Fibroblast of lung (primary cell): ENCODE measurements at places on chromosomes 16 and 17.

DNA sequence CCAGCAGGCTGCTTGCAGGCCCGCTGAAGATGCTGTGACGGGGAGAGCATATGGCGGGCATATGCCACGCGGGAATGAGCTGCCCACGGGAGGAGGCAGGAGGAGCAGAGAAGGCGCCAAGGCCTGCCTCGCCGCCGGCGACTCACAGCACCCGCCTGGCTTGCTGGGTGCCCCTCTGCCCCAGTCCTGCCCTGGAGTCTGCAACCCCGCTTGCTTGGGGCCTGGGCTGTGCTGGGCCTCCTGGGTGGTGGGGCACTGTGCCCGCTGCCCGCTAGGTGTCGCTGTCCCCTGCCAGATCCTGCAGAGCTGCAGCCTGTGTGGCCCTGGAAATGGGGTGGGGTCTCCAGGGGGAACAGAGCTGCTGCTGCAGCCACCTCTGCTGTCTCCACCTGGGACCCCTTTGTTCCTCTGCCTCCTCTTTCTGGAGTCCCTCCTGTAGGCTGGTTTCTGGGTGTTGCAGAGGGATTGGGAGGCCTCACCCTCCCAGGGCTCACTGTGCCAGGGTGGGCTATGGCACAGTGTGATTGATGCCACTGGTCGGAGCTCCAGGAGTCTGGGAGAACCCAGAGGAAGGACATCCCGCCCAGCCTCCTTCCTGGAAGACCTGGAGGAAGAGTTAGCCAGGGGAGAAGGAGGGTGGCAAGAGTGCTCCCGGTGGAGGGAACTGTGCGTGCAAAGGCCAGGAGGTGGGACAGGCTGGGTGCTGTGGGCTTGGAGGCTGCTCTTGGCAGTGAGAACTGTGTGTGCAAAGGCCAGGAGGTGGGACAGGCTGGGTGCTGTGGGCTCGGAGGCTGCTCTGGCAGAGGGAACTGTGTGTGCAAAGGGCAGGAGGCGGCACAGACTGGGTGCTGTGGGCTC, 141.0 kb upstream of the CIBAR2 start:
- no peak for DNase-seq

DNA sequence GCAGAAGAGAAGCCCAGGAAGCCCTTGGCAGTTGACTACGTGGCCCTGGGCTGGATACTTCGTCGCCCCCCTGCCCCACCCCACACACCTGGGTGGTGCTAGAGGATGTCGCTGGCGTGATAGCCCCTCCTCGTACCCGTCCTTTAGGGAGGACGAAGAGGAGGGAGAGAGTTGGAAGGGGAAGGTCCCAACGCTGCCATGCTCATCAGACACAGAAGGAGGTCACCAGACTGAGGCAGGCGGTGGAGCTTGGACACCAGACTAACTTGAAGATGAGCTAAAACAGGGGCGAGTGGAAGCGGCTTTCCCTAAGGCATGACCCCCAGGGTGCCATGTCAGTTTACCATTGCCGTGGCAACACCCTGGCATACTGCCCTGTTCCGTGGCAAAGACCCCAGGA, 11.0 kb downstream of the AIPL1 start:
- DNase-seq, result no peak

DNA sequence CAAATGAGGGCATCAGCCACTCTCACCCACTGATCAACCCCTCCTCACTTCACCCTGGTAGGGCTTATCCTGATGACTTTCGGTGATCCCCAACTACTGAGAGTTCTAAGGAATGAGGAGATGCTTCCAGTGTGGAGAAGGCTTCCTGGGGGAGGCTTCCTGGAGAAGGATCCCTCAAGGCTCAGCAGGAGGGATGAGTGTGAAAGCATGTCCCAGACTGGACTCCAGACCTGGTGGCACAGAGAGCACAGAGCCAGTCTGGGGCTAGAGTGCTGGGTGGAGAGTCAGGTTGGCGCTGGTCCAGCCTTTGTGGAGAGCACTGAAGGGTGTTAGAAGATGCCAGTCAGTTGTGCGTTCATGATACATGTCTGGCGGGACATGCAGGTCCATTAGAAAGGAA, 53.7 kb downstream of the PLD6 start:
- no peak for DNase-seq

- peak; percentile 31 for DNase-seq
These were observed 898 bp downstream of the SNAI3 start for GRCh38 chr16:88685156-88686061.

DNA sequence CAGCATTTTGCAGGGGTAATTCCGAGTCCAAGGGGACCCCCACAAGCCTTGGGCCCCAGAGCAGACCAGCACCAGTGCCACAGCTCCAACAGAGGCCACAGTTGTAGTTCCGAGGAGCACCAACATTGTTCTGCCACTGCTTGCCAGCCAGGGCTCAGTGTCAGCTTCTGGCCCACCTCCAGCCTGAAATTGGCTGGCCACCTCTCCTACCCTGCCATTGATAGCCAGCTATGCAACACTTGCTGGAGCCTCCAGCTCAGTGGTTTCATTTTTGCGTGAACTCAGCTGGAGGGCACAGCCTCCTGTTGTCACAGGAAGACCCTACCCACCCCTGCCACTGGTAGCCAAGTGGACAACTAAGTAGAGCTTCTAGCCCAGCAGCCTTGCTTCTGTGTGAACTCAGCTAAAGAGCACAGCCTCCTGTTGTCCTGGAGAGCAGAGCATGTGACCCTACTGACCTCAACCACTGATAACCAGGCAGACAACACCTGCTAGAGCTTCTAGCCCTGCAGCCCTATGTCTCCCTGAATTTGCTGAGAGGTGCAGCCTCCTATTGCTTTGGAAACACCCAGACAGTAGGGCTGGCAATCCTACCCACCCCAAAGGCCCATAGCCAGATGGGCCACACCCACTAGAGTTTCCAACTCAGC, 24.9 kb downstream of the HYDIN start:
- DNase-seq, result no peak

DNA sequence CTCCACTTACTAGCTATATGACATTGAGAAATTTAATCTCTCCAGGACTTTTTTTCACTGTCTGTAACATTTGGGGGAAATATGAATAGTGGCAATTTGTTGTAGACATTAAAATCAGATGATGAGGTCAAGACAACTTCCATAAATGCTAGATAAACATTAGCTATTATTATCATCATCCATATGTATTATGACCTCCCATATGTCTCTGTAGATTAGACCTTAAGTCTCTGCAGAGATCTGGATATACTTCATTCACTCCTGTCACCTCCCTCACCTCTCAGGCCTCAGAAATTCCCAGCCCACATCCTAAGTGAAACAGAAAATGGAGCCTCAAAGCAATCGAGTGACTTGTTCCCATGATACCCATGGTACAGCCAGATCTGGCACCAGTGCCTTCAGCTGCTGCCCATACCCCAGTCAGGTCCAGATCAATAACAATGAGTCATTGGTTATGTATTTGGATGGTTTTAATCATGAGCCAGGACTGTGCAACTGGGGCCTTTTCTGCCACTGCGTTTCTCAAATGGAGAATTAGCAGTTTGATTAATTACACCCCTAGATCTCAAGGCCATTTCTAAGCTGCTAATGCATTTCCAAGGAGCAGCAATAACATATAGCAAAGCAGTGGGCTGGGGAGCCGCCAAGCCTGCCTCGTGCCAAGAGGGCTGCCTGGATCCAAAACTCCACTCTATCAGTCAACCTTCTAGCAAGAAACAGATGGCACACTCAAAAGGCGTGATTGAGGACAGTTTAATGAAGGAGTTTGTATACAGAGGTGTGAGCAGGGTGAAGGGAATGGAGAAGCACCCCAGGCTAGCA, 2.6 kb upstream of the FDXR start:
- DNase-seq, result no peak

DNA sequence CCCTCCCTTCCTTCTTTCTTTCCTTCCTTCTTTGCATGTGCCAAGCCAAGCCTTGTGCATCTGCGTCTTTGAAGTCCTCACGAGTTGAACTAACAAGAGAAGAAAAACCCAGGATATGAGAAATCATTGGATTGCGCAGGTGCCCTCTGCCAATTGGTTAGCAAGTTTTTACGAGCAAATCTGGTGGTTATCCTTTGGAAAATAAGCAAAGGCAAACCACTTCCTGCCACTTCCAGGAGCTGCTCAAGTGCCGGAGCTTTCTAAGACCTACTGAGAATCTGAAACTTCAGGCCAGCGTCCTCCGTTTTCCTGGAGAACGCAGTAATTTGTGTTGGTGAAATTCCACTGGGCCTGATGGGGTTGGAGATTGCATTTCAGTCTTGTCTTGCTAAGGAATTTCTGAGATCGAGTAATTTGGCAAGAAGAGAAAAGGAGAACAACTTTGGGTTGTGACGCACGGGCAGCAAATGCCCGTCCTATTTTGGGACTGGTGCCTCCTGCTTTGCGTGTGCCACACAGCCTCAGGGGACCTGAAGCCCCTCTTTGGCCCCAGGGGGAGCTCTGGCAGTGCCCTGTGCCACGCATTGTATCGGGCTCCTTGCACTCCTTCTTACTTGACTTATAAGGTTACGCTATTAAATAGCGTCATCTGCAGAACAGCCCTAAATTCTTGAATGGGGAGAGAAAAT, 56.4 kb downstream of the CMIP start:
- DNase-seq, result peak; percentile 57

- DNase-seq, result no peak
These were observed 12.1 kb upstream of the C16orf74 start for GRCh38 chr16:85762970-85763369.

- peak; percentile 48 for DNase-seq
These were observed 880 bp downstream of the SARM1 start for GRCh38 chr17:28372203-28372944.

- peak; percentile 28 for DNase-seq
These were observed 717 bp upstream of the CNP start for GRCh38 chr17:41965694-41966462.

DNA sequence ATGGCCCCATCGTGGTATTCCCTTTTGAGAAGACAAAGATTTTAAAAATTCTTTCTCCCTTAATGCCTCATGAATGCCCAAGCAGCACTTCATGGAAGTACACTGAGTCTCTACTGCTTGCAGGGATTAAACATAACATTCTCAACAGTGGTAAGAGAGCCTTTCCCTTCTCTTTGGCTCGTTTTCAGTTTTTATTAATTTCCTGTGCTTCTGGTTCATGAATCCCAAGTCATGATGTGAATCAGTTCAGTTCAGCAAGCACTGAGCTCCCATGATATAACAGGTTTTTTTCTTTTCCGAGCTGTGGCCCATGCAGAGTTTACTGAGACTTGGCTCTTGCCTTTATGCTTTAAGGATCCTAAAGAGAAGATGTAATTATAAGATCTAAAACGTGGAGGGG, 175.3 kb downstream of the WWOX start:
- no peak for DNase-seq

DNA sequence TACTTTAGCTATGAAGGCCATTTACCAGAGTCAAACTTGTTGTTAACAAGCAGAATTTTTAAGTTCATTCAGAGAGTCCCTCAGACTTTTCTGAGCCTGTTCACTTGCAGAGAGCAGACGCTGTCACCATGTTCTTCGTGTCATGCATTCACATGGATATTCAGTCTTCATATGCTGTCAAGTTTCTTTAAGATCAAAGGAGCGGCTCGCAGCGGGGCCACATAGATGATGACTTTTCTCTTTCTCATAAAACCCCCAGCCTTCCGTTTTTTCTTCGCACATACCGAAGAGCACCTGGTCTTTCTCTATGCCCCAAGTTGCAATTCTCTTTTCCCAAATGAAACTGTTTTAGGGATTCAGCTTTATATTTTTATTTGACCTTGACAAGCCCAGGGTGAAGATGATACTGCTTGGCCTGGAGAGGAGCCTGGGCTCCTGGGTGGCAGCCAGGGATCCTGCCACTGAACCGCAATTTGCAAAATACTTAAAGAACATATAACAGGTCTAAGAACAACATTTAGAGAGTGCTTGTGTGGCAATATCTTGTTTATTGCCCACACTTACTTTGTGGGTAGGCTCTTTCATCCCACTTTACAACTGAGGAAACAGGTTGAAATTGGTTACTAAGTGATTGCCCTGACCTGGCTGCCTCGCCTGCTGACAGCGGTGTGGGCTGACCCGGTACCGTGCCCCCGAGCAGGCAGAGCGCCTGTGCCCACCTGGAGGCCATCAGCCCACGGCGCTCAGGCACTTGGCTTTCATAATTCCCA, 22.9 kb downstream of the SEC14L1 start:
- no peak for DNase-seq

GRCh38 chr17:66467766-66468165, 165.4 kb downstream of the PRKCA start:
- DNase-seq, result no peak

- no peak for DNase-seq
These were observed 287.9 kb downstream of the CPPED1 start for GRCh38 chr16:12515746-12516145.

DNA sequence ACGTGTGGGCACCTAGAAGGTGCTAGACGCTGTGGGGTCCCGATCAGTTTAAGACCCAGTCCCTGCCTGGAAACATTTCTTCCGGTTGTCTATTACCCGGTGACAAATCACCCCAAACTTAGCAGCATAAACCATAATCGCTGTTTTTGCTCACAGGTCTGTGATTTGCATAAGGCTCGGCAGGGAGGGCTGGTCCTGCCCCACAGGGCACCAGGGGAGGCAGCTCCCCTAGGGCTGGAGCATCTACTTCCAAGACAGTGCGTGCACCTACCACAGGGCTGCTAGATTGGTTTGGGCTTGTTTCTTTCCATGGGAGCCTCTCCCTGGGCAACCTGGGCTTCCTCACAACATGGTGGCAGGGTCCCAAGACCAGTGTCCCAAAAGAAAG, 214.5 kb upstream of the CIBAR2 start:
- no peak for DNase-seq

DNA sequence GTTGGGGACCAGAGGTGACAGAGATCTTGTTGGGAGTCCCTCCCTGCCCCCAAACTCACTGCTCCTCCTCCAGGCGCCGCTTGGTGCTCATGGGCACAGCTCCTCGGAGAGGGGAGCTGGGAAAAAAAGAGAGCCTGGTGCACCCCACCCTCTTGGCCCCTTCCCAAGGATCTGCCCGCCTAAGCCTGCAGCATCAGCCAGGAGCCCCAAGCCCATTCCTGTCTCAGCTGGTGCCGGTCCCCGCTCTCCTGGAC, 400 bp downstream of the HCFC1R1 start:
- peak; percentile 56 for DNase-seq

- peak; percentile 64 for DNase-seq
These were observed 44.3 kb upstream of the HELZ start for GRCh38 chr17:67289181-67289876.

- DNase-seq, result peak; percentile 28
These were observed 14.7 kb downstream of the CA7 start for GRCh38 chr16:66858740-66859396.
